Germinal center (tissue), 1 donor: ENCODE measurements at places on chromosomes 5 and 9.

DNA sequence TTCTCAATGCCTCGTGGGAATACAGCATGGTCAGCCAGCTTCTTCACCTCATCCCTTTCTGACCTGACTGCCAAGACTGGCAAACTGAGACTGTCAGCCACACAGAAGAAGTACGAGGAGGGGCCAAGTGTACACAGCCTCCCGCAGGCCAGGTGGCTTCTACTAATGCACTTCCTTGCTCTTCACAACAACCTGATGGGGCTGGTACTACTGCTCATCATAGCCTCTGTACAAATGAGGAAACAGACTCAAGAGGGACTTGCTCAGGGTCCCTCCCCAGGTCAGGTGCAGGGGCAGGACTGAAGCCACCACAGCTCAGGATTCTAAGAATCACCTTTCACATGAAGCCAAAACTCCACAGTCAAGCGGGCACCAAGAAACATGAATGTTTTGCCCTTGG lies 21.3 kb downstream of the NIPAL4 start:
- DNase-seq = no peak

DNA sequence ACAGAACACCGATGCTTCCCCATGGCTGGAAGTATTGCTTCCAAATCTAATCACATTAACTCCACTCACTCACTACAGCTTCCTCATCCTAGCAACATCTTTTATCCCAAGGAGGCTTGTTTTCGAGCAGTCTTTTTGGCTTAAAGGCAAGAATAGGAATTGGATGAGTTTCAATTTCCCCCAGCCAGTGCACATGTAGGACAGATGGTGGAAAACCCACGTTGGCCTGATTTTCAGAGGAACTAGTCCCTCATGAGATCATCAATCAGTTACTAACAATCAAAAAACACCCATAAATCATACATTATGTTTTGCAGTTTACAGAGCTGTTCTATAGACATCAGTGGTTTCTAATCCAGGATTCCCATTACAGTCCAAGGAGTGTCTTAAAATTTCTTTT lies 48.5 kb upstream of the AGXT2 start:
- DNase-seq = no peak

DNA sequence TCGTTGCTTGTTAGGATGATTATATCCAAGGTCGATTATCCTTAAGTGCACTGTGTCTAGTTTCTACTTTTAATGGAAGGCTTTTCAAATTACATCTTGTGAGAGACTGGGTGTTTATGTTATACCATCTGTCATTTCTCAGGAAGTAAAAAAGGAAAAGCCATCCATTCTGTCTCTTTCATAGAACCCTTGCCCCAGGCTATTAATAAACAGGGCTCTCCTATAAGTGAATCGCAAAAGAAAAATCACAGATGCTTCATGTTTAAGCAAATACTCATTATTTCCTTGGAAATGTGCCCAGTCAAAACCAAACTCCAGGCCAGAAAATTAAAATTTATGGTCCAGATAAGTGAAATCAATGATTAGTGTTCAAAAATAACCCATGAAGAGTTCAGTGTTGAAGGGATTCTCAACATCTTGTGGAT lies 58.1 kb downstream of the STARD4 start:
- DNase-seq = no peak

DNA sequence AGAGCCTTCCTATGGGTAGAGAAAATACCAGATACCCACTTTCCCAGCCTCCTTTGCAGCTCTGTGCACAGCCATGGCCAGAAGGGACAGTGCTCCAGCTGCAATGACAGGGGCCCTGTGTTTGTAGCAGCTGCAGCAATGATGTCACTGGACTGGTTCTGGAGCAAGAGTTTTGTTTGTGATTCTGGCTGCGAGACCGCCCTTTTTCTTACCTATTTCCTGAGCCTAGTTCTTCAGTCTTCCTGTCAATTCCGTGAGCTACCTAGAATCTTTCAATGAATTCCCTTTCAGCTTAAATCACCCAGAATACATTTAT lies 10.0 kb upstream of the BOD1 start:
- DNase-seq = no peak
